ENCODE measurements at places on chromosomes 3 and 15.

GRCh38 chr3:51691021-51691420, 15.8 kb upstream of the GRM2 start:
- no peak for DNase-seq

DNA sequence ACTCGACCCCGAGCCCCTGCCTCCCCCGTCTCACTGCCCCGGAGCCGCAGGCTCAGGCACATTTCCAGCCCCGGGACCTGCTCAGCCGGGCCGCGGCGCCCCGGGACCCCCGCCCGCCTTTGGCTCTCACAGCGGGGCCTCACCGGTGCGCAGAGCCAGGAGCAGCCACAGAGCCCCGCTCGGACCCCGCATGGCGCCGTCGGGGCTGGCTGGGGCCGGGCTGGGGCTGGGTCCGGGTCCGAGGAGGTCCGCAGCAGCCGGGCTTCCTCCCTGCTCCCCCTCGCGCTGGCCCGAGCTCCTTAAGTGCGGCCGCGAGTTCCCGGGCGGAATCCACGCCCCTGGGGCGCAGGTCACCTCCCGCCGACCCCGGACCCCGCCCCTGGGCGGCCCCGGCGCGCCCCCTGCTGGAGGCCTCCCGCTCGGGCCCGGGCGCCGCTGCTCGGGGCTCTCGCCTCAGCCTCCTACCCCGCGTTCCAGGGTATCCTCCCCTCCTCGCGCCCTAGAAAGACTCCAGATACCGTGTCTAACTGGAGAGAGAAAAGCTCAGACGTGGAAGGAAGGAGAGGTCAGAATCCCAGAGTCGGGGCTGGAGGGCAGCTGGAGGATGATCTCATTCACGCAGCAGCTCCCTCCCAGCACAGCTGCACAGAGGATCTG, at the start of gene MELTF:
Gene MELTF, minus strand, starts transcription at position 307 of the 657 bp plus-strand sequence. Its CDS starts 115 bp downstream, at position 192.
- peak; percentile 16 for DNase-seq

- DNase-seq, result no peak
Measured at GRCh38 chr15:28922707-28923012, 36.9 kb downstream of the APBA2 start.

DNA sequence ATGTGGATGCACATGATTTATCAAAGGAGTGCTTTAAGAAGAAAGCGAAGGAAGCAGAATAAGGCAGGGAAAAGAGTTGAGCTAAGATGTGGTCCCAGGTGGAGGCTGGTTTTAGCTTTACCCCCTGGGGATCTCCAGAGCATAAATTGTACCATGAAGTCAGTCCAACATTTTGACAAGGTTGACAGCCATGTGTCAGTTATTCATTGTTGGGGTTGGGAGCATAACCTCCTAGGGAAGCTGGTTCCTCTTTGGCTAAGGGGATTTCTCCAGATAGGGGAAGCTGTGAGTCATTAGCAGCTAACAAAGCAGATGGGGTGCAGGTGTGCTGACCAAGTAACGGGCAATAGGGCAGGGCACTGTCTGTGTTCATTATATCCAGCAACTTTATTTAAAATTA, 123.7 kb upstream of the IGSF10 start:
- no peak for DNase-seq

GRCh38 chr3:180416111-180416594, 185.8 kb upstream of the TTC14 start:
- DNase-seq, result no peak

- no peak for DNase-seq
Measured at GRCh38 chr3:96960661-96961330, 146.4 kb downstream of the EPHA6 start.

DNA sequence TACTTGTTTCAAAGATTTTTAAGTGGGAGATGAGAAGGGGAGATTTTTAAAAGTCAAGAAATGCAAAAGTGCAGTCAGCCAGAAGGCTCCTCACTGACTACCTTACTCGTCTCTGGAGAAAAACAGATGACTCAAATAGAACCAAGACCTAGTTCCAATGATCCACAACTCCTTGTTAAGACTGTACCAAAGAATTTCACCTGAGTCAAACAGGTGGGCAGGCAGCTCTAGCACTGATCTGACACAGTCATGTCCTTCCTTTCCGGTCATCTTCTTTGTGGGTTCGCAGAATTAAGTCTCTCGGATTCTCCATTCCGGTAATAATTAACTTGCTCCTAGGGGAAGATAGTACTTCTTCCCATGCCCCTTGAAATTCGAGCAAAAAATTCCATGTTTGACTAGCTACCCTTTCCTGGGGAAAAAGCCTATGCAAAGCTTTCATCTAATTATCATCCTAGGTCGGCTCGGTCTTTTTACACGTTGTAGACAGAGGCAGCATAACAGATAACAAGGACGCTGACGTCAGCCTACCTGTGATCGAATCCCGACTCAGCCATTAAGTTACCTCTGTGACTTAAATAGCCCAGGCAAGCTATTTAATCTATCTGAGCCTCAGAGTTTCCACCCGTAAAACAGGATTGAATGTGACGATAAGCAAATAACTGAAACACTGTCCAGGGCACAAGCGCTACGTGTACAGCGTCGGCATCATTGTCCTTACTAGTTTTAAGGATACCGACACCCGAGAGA, 758 bp downstream of the SELENOK start:
- no peak for DNase-seq

- no peak for DNase-seq
Measured at GRCh38 chr3:159032311-159032710, 230.5 kb downstream of the MFSD1 start.

DNA sequence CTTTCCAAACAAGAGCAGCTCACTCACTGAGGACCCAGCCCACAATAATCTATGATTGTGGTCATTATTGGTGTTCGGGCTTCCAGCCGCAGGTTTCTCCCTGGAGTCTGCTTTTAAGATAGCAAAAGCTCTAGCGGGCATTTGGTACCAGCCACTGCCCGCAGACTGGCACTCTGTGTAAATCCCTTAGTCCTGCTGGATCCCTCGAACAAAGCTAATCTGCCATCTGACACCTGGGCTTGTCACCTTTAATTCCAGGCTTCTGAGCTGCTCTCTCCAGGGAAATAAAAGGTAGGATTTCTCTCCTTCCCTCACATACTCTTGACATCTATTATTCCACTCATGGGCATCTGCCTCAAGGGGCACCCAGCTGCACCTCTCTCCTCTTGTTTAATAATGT, 158.7 kb downstream of the PDCD6IP start:
- no peak for DNase-seq

GRCh38 chr3:70861855-70862254, 549.4 kb upstream of the MDFIC2 start:
- no peak for DNase-seq

- no peak for DNase-seq
Measured at GRCh38 chr15:28265334-28266019, 56.5 kb downstream of the HERC2 start.

- no peak for DNase-seq
Measured at GRCh38 chr15:88802991-88803240, 320 bp upstream of the ACAN start.

GRCh38 chr15:88748081-88748480, 55.2 kb upstream of the ACAN start:
- DNase-seq, result peak; percentile 37

- DNase-seq, result peak; percentile 48
Measured at GRCh38 chr3:160401291-160402095, 2.0 kb downstream of the SMC4 start.

DNA sequence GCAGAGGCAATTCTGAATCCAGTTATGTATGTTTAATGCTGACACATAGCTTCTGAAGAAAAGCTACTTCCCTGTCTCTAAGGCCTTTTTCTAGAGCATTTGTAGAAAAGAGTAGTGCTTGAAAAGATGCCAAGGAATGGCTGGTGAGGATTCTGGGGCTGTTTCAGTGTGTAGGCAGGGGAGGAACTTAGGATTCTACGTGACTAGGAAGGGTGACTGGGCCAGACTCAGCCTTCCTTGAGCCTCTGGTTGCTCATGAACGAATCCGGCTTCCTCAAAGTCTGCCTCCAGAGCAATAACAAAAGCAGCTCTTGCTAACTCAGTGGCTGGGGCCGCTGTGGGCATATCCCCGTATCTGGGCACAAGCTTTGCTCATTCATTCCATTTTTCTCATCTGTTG, 104.8 kb upstream of the WNT5A start:
- DNase-seq, result no peak

DNA sequence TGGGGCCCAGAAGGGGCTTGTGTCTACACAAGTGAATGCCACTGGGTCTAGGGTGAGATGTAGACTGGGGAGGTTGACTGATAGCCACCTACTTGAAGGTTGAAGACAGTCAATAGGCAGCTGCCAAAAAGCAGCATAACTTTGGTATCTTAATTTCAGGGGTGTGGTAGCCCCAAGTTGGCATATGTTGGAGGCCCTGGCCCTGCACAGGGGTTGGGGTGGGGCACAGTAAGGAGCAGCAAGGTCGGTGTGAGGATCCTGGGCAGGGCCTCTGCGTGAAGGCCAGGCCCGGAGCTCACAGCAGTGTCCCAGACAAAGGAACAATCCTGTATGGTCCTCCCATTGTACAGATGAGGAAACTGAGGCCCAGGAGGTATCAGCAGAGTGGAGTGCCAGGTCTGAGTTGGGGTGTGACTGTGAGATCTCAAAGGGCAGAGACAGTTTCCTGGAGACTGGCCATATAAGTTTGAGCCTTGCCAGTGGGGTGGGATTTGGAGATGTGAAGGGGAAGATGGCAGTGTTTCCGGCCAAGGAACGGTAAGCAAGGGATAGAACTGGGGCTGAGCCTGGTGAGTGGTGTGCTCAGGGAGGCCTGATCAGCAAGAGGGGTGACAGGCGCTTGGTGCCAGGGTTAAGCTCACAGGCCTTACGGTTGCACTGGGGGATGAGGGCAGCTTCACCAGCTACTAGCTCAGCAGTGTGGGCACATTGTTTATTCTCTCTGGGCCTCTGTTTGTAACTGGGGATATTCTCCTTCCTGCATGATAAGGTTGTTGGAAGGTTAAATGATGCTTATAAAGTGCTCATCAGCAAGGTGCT, 1.7 kb downstream of the KLHL40 start:
- DNase-seq, result no peak

- no peak for DNase-seq
Measured at GRCh38 chr15:49769225-49769624, 148.4 kb downstream of the DTWD1 start.

DNA sequence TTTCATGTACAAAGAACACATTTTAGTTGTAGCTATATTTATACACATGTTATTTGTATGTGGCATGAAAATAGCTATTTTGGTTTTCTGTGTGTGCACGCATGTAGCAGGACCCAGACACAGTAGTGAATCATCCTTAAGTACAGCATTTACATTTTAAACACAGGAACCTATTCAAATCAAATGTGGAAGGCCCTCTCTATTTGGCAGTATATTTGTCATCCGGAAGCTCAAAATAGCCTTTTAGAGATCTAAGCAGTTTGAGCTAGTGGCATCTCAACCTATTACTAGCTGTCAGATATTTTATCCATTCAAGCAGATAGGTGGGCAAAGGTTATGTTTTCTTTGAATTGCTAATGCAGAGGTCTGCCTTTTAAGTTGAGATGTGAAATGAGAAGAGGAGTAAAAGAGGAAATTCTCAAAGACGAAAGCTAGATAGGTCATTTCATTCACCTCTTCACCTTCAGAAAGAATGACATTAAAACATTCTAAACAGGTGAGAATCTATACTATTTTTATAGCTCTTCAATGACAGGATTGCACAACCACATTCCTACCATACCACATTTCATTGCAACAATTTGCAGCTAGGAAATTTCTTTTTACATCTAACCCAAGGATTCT, 46.3 kb upstream of the TIPARP start:
- DNase-seq, result no peak

DNA sequence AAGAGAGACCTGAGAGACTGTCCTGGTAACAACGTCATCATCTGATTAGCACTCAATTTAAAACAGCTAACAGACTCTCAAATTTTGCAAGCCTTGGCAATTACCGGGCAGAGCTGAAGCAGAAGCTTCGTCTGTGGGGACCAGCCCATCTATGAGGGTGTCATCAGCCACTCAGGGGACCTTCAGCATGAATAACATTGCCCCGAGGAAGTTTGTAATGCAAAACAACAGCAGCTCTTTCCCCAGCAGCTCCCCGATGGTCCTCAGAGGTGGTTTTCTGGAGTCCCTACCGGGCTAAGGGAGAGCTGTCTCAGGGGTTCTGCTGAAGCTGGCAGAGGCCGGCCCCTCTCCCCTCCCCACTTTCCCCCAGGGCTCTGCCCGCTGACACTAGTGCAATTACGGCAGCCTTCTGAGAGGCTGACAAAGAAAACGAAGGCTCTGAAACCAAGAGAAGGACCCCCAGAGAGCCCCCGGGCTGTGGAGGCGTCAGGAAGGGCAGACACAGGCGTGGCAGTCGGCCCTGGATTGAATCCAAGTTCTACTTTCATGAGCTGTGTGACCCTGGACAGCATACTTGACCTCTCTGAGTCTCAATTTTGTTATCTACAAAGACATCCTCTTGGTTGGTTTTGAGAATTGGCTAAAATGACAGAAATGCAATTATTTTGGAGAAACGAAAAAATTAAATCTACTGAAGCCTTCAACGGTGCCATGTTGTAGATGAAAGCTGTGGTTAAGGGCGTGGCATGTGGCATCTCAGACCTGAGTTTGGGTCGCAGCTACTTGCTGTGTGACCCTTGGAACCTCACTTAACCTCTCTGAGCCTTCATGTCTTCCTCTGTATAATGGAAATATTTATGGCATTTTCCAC, 102.1 kb upstream of the TLE3 start:
- DNase-seq, result no peak

GRCh38 chr3:188051801-188052168, 102.2 kb upstream of the LPP start:
- no peak for DNase-seq

GRCh38 chr15:39270221-39270855, 310.5 kb upstream of the THBS1 start:
- no peak for DNase-seq

DNA sequence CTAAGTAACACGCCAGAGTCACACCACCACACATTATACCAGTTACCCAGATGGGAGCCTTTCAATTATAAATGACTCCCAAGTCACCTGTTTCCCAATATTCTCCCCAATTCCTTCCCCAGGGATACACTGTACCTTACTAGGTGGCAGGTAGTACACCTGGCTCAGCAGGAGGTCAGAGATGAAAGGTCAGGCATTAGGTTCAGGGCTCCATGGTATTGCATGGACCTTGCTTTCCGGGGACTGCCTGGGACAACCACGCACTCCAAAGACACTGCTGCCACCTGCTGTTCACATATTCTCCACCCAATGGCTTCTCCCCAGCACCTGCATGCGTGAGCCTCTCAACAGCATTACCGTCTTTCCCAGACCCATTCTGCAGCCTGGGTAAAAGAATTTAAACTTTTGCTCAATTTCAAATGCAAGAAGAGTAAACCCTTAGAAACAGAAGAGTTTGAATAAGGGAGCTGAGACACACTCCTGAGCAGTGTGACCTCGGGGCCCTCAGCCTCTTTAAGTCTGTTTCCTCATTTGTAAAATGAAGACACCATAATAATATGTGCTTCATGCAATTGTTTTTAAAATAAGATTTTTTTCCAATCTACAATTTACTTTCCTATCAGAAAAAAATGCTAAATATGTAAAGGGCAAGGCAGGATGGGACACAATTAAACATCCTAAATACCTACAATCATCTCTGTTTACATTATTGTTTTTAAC, 28.0 kb upstream of the LACTB start:
- no peak for DNase-seq

DNA sequence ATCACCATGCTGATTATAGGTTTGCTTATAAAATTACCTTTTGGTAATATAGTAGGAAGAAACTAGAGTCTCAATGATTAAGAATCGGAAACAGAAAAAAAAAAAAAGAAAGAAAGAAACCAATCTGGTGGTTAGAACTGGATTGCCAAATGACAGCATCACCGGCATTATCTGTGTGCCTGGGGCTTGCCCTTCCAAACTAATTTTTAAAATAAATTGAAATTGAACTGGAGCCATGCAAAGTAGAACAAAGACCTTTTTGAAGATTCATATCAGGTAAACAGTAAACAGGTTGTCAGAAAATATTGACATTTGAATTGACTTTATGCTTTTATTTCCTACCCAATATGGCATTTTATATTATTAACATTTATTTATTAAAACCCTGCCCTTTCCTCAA, 11.2 kb upstream of the CPB1 start:
- no peak for DNase-seq

Measured in fibroblast of skin of left quadriceps (primary cell).